ENCODE measurements at places on chromosomes 5 and 9.

GRCh38 chr9:112337547-112337946, 4.1 kb upstream of the PTBP3 start:
- no peak for DNase-seq

GRCh38 chr5:138336952-138337684, 948 bp upstream of the FAM53C start:
- DNase-seq: no peak

GRCh38 chr5:169085636-169086035, 215.3 kb downstream of the SLIT3 start:
- DNase-seq: no peak

DNA sequence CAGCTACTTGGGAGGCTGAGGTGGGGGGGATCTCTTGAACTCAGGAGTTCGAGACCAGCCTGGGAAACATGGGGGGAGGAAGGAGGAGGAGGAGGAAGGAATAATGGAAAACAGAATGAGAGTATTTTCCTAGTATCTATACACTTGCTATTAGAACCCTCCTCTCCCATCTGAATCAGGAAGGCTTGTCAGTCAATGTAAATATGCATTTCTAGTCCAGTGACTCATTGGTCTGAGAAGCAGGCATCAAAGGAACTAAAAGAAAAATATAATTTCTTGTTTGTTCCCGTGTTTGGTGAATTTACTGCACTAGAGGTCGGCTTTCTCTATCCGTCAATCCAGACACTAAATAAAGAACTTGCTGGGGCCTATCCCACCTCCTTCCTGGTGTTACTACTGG, 88.6 kb downstream of the AGTPBP1 start:
- no peak for DNase-seq

DNA sequence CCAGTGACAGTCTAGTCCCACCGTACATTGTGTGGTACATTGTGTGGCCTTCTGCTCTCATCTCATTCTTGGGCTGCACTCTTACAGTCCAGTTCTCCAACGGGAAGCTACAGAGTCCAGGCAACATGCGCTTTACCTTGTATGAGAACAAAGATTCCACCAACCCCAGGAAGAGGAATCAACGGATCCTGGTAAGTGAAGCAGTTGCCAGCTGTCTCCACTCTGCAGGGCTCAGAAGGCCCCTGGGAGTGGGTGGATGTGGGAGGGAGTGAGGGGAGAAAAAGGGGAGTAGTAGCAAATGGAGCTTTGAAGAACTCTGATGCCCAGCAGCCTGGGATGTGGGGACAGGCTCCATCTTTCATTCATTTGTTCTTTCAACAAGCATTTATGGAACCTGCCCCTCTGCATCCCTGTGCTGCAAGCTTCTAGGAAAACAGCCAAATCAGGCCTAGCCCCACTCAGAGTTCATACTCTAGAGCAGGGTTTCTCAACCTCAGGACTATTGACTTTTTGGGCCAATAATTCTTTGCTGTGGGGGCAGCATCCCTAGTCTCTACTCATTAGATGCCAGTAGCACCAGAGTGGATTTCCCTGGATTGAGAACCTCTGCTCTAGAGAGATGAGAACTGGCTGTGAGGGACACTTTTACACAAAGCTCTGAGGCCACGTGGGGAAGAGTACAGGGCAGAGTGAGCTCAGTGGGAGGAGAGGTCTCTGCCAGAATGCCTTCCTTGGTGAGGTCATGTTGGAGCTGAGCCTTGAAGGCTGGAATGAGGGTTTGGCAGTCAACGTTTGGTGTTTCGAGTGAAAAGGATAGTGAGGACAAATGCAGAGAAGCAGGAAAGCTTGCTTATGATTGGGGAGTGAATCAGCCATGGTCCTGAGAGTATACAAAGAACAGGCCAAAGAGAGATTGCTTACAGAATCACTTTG, 1.1 kb downstream of the POLR1E start:
- no peak for DNase-seq

DNA sequence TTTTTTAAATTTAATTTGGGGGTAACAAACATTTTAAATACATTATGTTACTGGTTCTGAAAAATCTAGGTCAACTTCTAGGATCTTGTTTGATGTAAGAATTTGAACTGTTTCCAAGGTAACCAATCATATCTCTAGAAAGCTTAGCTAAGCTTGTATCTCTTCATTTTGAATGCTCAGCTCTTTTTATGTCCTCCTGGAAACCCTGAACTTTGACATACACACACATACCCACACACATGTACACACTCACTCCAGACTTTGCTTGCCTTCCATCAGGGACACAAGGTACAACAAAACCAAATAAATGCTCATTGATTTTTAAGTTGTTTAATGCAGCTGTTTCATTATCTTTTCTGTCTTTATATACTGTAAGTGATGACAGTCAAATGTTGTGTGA, 178.5 kb downstream of the RAB3C start:
- DNase-seq: no peak

- no peak for DNase-seq
Measured at GRCh38 chr5:65191554-65192135, 290.1 kb downstream of the ADAMTS6 start.

DNA sequence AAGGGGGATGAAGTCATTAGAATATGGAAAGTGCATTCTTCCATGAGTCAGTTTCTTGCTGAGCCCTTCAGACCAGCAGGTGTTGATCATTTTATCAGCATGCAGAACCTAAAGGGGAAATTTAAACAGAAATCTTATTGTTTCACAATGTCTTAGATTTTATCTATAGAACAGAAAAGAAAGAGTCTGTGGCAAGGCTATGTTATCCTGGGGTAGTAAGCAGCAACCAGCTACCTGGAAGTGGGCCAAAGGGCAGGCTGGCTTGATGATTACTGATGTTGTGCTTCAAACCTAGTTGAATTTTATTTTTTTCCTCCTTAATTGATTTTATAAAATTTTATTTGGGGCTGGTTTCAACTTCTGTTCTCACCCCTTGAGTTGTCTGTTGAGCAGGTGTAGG, 101.5 kb downstream of the LRRC70 start:
- no peak for DNase-seq

- no peak for DNase-seq
Measured at GRCh38 chr9:27047136-27047535, 41.7 kb upstream of the LRRC19 start.

- no peak for DNase-seq
Measured at GRCh38 chr5:160548949-160549645, 127.4 kb downstream of the PTTG1 start.

DNA sequence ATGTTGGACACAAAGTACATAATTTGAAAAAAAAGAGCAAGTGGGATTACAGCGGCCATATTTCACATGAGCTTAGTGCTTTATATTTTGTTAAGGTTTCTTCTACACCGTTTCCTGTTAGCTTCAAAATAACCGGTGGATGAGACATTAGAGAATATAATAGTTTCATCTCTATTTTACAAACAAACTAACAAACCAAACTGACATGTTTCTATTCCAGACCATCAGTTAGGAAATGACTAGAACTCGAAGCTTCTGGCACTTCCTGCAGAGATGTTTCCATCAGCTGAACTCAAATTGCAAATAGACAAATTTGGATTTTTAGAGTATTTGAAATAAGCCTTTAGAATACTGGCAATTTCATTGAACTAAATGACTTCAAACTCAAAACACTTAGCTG, 86.5 kb downstream of the MTRR start:
- no peak for DNase-seq

GRCh38 chr9:114090798-114091197, 8.3 kb downstream of the KIF12 start:
- no peak for DNase-seq

DNA sequence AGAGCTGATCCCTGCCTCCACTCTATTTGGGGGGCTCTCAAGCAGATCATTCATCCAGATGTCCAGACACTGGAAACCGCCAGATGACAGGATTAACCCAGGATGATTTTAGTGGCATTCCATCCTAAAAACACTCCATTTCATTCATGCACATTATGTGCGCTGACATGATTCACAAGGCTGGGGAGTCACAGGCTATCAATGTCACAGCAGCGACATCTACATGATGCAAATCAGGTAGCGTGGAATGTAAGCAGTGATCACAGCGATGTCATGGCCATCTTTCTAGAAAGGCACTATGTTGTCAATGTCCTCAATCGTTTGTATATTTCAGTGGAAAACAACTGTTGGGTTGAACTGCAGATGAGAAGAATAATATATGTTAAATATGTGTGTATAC, 331.5 kb upstream of the MSX2 start:
- no peak for DNase-seq

- no peak for DNase-seq
Measured at GRCh38 chr9:4430432-4431261, 59.6 kb upstream of the SLC1A1 start.

GRCh38 chr9:136364942-136365774, 1.6 kb upstream of the DNLZ start:
- no peak for DNase-seq

- DNase-seq: no peak
Measured at GRCh38 chr5:132774896-132775295, 2.1 kb downstream of the SEPTIN8 start.

GRCh38 chr9:16294133-16294770, 576.2 kb downstream of the BNC2 start:
- no peak for DNase-seq

GRCh38 chr9:78994471-78994870, 577.3 kb upstream of the TLE4 start:
- DNase-seq: no peak

- no peak for DNase-seq
Measured at GRCh38 chr5:52818360-52818759, 30.6 kb downstream of the ITGA1 start.

GRCh38 chr5:90562341-90562740, 3.7 kb downstream of the ADGRV1 start:
- DNase-seq: no peak

DNA sequence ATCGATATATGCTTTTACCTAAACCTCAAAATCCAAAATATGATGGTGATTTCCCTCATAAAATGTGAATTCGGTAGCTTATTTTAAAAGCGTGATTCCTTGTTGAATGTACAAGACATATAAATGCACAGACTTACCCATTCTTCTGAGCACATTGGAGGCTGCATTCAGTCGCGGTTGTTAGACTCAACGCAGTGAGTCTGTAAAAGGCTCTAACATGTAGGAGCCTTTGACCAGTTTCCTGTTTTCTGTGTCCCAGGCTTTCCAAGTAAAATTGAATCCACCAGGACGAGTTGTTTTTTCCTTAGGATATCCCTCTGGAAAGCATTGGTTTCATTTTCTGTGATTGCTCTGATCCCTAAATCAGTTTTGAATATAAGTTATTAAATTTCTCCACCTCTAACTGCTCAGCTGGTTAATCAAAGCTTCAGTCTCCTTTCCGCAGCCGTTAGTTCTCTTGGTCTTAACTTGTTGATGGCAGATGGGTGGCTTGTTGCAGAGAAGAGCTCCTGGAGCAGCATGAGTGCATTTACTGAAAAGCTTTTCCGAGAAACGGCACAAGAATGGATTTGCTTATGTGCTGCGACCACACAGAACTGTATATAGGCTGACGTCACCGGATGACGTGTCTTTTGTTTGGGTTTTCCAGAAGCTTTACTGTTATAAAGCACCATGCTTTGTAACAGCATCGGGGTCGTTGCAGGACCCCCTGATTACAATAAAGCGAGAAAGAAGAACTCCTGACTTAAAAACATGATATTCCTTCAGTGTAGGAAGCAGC, at the start of gene LRRTM2:
TSS of gene LRRTM2 (minus strand) at position 565 of the 781 bp plus-strand sequence. CDS start at position 141, 424 bp downstream.
- no peak for DNase-seq

- no peak for DNase-seq
Measured at GRCh38 chr9:72509635-72510034, 11.8 kb upstream of the TMC1 start.

DNA sequence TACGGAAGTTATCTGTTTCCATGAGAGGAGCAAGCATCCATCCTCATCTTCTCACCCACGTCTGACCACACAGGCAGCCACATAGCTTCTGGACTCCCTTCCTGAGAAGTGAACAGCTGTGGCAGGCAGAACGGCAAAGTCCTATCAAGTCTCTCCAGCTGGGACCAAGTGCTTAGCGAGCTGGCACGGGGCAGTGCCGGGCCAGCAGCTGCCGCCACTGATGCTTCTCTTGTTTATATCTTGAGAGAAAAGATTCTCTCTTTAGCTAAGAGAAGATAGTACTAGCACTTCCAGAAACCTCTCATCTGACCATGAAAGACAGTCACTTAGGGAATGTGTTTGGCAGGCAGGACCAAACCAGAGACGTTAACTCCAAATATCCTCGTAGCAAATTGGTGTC, 37.2 kb downstream of the PLAC8L1 start:
- DNase-seq: no peak

- DNase-seq: no peak
Measured at GRCh38 chr5:26649000-26649399, 389.4 kb downstream of the CDH9 start.

DNA sequence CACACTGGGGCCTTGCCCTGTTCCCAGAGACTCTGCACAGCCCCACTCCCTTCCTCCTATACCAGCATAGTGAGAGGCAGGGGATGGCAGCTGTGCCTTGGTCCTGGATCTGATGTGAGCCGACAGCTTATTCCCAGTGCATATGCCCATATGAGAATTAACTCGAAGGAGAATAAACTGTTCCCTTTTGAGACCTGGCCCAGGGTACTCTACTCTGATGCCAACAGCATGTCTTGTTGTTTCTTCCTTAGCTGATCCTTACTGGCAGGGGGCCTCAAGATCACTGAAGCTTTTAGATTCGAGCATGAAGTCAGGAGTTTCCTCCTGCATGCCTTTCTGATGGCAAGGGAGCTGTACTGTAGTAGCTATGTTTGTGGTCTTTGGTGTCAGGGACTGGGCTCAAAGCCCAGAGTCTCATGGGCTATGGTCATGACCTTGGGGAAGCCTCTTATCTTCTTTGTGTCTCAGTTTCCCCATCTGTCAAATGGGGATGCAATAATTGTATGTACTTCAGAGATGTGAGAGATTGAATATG, 57.1 kb downstream of the DOCK2 start:
- no peak for DNase-seq

DNA sequence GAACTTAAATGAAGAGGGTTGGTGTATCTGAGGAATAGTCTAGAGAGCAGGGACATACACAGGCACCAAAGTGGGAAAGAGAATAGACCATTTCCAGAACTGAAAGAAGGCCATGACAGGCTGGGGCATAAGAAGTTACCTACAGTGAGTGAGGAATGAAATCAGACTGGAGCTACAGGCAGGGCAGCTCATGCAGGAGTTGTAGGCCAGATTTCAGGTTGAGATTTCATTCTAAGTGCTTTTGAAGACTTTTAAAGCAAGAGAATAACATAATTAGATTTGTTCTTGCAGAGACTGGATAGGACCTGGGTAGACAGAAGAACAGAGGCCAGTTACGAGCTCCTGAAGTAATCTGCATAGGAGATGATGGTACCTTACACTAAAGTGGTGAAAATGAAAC, 280.8 kb downstream of the KIAA0825 start:
- no peak for DNase-seq
